ENCODE measurements at places on chromosomes 11 and 22.
A peak's percentile ranks its signal among the peaks of the same experiment; 100 is the strongest.

DNA sequence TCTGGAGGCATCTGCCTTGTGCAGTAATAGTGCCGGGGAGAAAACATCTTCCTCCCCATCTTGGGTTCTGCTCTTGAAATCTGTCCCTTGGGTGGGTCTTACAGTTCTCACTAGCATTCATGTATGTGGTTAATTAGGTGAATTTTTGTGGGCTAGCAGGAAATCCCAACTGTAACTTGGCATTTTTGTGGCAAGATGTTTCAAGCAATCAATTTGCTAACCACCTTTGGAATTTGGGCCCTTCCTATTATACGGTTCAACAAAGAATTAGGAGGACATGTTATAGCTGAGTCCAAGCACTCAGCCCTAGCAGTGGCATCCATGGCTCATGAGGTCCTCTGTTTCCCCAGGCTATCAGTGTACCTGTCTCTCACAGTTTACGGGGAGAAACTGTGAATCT lies 89.1 kb upstream of the MTNR1B start:
- DNase-seq = no peak

GRCh38 chr11:127023991-127024390 lies 23.4 kb upstream of the KIRREL3 start:
- no peak for DNase-seq

- no peak for DNase-seq
Measured at GRCh38 chr11:76062733-76063132, 143.6 kb downstream of the WNT11 start.

- no peak for DNase-seq
Measured at GRCh38 chr22:17339095-17339693, 30.1 kb upstream of the CECR2 start.

- DNase-seq = no peak
Measured at GRCh38 chr11:115676206-115676605, 172.0 kb upstream of the CADM1 start.

DNA sequence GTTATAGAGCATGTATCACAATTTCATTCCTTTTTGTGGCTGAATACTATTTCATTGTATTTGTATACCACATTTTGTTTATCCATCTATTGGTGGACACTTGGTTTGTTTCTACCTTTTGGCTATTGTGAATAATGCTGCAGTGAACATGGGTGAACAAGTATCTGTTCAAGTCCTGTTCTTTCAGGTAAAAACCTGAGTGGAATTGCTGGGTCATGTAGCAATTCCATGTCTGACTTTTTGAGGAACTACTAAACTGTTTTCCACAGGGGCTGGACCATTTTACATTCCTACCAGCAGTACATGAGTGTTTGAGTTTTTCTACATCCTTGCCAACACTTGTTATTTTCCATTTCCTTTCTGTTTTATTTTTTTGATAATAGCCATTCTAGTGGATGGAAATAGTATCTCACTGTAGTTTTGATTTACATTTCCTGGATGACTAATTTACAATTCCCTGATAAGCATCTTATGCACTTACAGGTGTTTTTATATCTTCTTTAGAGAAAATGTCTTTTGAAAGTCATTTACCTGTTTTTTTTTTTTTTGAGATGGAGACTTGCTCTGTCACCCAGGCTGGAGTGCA lies 12.2 kb downstream of the CABIN1 start:
- DNase-seq = no peak

DNA sequence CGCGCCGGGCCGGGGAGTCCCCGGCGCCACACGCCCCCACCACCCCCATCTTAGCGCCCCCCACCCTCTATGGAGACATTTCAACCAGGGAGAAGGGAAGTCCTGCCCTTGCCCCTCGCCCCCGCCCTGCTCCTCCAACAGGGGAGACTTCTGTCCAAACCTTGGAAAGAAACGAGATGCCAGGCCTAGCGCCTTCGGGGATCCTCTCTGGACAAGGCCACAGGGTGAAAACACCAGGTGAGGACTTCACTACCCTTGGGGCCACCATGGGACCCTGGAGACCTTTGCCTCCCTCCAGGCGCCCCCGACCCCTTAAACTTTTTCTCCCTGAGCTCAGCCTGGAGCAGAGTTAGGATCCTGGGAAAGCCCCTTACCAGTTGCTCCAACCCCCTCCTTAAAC lies 11.6 kb upstream of the NPAS4 start:
- DNase-seq = no peak

- DNase-seq = no peak
Measured at GRCh38 chr11:29271616-29272015, 745.2 kb downstream of the KCNA4 start.

- no peak for DNase-seq
Measured at GRCh38 chr11:35618497-35619115, 346 bp downstream of the FJX1 start.

DNA sequence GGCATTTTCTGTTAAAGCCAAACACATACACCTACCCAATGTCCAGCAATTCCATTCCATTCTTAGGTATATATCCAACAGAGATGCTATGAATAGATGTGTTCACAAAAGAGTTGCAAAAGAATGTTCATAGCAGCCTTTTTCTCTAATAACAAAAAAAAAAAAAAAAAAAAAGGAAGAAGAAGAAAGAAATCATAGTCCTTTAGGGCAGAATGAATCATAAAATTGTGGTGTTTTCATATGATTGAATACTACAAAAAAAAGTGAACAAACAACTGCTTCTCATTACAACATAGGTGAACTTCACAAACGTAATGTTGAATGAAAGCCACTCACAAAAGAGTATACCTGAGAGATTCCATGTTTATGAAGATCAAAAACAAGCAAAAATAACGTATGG lies 66.8 kb upstream of the GRK3 start:
- no peak for DNase-seq

DNA sequence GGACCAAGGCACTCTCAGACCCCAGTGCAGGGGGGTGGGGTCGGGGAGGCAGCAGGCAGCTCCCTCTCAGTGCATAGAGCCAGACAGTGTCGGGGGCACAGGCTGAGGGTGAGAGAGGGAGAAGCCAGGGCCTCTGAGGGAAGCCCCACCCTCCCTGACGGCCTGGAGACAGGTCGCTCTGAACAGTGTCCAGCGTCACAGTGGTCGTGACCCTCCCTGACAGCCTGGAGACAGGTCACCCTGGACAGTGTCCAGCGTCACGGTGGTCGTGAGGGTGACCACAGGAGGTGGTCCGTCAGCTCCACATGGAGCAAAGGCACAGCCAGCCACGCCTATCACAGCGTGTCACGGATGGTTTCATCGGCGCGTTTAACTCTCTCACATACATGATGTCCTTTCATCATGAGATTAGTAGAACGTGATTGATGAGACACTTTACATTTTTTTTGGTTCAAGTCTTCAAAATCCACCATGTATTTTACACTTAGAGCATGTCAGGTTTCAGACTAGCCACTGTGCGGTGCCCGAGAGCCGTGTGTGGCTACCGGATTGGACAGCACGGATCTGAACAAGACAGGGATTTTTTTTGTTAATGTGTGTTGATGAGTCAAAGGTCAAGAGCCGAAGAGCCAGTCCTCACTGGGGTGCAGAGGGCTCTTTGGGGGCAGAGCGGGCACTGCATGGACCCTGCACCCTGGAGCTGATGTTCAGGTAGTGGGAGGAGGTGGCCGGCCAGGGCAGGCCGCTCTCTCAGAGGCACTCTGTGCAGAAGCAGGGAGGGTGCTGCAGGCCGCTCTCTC lies 23.9 kb upstream of the PANX2 start:
- no peak for DNase-seq

DNA sequence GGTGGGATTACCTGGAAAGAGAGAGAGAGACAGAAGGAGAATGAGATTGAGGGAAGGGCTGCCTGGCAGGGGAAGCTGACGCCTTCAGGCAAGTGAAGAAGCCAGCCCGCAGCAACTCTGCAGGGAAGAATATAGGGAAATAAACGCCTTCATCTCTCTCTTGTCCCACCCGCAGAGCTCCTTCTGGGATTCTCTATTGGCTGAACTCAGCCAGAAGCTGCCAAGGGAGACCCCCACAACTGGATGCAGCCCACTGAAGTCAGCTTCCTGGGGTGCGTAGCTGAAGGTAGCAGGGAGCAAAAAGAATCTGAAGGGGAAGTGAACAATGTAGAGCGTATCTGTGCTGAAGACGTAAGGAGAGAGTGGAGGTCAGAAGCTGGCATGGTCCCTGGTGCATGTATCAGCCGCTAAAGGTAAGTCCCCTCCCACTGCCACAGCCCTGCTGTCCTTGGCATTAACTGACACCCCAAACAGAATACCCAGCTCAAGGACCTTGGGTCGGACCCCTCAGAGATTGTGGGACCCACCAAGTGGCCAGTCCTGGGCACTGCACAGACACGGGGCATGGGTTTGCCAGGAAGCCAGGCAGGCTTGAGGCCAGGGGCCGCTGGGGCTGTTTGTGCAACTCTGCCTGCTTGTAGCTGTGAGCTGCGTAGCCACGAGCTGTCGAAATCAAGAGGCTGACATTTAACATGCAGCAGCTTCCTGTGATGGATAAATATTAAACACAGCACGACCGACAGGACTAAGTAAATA lies 469.9 kb downstream of the MN1 start:
- DNase-seq = no peak

- DNase-seq = peak; percentile 36
Measured at GRCh38 chr11:33802194-33802950, 28.1 kb upstream of the FBXO3 start.

GRCh38 chr22:32808038-32808445 lies 6.5 kb downstream of the TIMP3 start:
- no peak for DNase-seq

DNA sequence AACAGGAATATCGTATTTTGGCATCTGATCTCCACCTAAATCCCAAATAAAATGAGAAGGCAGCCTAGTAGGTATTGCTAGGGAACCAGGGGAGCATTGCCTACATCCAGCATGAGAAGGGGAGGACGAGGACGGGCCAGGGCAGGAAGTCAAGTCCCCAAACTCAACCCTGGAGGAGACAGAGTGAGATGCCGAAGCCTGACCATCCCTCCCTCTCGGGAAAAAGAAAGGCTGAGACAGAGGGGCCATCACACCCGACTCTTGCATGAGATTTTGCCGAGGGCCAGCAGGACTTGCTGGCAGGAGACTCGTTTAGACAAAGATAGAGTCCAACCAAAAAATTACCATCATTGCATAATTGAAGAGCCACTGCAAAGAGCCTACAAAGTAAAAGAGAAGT lies 50.2 kb upstream of the SPATA19 start:
- DNase-seq = no peak

DNA sequence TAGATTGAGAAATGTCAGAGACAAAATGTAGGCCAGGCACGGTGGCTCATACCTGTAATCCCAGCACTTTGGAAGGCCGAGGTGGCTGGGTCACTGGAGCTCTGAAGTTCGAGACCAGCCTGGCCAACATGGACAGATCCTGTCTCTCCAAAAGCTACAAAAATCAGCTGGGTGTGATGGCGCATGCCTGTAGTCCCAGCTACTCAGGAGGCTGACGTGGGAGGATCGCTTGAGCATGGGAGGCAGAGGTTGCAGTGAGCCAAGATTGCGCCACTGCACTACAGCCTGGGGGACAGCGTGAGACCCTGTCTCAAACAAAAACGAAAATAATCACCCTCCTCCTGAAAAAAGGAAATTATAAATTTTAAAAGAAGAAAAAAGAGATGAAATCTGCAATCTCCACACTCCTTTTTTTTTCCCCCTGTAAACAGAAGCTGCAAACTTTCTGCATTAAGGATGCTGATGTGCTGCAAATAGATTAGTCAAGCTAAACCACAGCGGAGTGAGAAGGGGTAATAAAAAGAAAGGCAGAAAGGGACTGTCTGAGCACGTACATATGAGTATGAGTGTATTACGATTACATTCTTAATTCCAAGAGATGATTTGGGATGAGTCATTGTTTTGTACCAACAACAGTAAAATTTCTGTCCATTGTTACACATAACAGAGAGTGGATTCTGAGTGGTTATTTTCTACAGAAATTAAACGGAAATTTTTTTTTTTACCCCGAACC lies 87.3 kb downstream of the SIK3 start:
- DNase-seq = no peak

DNA sequence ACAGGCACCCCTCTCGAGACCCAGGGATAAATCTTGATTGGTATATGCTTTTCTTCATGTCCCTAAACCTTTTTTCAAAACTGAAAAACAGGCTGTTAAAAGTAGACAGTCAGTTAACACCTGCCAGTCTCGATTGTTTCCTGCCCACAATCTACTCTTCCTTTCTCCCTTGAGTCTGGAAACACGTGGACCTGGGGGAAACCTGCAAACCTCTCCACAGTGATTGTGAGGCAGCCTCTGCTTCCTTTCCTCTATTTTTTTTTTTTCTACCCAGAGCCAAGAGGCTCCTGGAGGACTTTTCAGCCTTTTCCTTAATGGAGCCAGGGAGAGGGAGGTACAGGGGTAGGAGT lies 69.4 kb upstream of the CLMP start:
- no peak for DNase-seq

DNA sequence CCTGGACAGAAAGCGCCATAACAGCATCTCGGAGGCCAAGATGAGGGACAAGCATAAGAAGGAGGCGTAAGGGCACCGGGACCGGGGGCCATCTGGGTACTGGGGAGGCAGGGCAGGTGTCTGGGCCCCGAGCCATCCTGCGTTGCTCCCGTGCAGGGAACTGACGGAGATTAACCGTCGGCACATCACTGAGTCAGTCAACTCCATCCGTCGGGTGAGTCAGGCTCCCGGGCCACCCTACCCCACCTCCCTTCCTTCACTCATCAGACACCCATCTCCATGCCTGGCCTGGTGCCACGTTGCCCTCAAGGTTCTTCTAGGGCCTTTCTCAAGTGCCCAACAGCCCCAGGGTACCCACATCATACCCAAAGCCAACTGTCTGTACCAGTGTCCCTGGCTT lies 15.0 kb downstream of the PLCB3 start:
- DNase-seq = no peak

DNA sequence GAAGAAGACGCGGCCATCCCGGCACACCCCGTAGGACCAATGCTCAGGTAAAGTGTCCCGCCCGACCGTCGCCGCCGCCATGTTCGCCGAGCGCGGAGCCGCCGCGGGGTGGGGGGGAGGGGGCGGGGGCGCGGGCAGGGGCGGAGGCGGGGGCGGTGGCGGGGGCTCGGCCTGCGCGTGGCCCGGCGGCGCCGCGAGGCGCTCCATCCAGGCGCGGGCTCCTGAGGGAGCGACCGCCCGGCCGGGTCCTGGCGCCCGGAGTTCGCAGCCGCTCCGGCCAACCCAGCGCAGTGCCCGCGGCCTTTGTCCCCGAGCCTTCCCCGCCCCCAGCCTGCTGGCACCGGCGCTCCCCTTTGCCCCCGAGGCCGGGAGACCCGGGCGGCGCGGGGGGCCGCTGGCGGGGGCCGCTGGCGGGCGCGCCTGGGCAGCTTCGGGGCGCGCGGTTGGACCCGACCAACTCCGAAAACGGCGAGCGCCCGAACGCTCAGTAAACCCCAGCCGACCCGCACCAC lies at the start of gene PLEKHA7:
Gene PLEKHA7, minus strand, starts transcription at position 94 of the 512 bp plus-strand sequence. Its CDS starts 13 bp downstream, at position 81.
- DNase-seq = peak; percentile 20

DNA sequence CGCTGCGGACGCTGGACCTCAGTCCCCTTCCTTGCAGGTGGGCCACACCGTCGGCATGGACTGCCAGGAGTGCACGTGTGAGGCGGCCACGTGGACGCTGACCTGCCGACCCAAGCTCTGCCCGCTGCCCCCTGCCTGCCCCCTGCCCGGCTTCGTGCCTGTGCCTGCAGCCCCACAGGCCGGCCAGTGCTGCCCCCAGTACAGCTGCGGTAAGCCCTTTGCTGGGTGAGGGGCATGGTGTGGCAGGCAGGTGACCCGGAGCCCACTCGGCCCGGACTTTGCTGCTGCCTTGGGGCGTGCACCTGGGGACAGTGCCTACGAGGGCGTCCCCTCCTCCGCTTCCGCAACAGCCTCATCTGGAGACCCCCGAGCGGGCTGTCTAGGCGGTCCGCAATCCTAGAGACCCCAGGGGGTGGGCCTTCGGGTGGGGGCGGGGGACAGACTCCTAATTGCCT lies 25.4 kb upstream of the MUC5B start:
- DNase-seq = no peak
